Neural crest cell (in vitro differentiated cells): ENCODE measurements at places on chromosomes 16 and 17. TPM values are rescaled to one million over a fixed set of nuclear protein-coding genes. Genes with fewer than 3 reads are reported as not detected.
A peak's percentile ranks its signal among the peaks of the same experiment; 100 is the strongest.

- H3K27ac ChIP-seq: peak overlapping the region; percentile 57
- H3K36me3 ChIP-seq: peaks cover 6% of the 10 kb centered on the region
- peaks cover 54% of the 10 kb centered on the region for H3K4me1 ChIP-seq
- no peaks in the 10 kb centered on the region for H3K27me3 ChIP-seq
- DNase-seq: no peak
Observed at GRCh38 chr17:42518046-42518754, 17.8 kb upstream of the NAGLU start.

- DNase-seq: no peak
- peaks cover 12% of the 10 kb centered on the region for H3K27me3 ChIP-seq
- H3K4me3 ChIP-seq: no peak overlapping the region
- no peaks in the 10 kb centered on the region for H3K36me3 ChIP-seq
Observed at GRCh38 chr16:143456-143855, 5.0 kb upstream of the NPRL3 start.

GRCh38 chr16:67186550-67186950 is 2.8 kb upstream of the MATCAP1 start:
- H3K27ac ChIP-seq: no peak overlapping the region
- no peak overlapping the region for H3K4me3 ChIP-seq
- no peaks in the 10 kb centered on the region for H3K36me3 ChIP-seq
- H3K27me3 ChIP-seq: peaks cover 26% of the 10 kb centered on the region
- H3K4me1 ChIP-seq: peaks cover 10% of the 10 kb centered on the region

- H3K4me3 ChIP-seq: peak overlapping the region; percentile 97
- peak; percentile 18 for DNase-seq
- no peaks in the 10 kb centered on the region for H3K27me3 ChIP-seq
- peak overlapping the region; percentile 82 for H3K27ac ChIP-seq
- no peaks in the 10 kb centered on the region for H3K36me3 ChIP-seq
Observed at GRCh38 chr17:32142857-32143526, 690 bp downstream of the RHOT1 start.

DNA sequence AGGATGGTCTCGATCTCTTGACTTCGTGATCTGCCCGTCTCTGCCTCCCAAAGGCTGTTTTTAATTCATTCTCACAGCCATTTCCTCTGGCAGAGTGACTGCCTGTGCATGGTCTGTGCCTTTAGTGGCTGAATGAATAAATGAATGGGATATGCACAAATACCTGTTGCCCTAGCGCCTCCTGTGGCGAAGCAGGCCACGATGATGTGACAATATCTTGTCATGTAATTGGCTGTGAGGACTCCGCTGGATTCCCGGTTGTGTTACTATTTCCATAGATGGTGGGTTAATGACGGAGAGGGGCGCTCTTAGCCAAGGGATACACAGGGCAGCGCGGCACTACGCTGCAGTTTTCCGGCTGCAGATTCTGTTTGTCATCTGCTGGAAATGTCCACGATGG is 26.8 kb upstream of the ENDOV start:
- H3K4me3 ChIP-seq: no peak overlapping the region
- H3K36me3 ChIP-seq: peaks cover 3% of the 10 kb centered on the region
- H3K4me1 ChIP-seq: no peaks in the 10 kb centered on the region
- H3K27me3 ChIP-seq: no peaks in the 10 kb centered on the region
- peak overlapping the region; percentile 50 for H3K27ac ChIP-seq

DNA sequence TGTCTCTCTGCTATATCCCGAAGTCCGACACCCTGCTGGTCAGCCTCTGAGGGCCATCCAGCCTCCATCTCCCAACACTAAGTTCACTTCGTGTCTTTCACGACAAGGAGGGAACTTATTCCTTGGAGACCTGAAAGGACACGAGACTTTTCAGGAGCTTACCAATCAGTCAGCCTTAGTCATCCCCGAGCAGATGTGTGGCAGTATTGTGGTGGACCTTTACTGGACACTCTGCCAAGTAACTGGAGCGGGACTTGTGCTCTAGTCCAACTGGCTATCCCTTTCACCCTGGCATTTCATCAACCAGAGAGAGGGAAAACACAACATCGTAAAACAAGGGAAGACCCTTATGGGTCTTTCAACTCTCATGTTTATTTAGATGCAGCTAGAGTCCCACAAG is 87.1 kb downstream of the EMP2 start:
- H3K4me3 ChIP-seq: no peak overlapping the region
- no peak overlapping the region for H3K27ac ChIP-seq
- DNase-seq: no peak
- peaks cover 9% of the 10 kb centered on the region for H3K4me1 ChIP-seq
- peaks cover 3% of the 10 kb centered on the region for H3K36me3 ChIP-seq
- H3K27me3 ChIP-seq: no peaks in the 10 kb centered on the region

Gene TNK1
- total RNA-seq: 0.21 and 0.43 TPM in 2 replicates

Gene SMPD3
- total RNA-seq: 3.2 and 3.8 TPM in 2 replicates

Gene MRPL27
- 70.4 and 72.2 TPM in 2 replicates for total RNA-seq

Gene WFIKKN1
- total RNA-seq: 8.1 and 8.5 TPM in 2 replicates

Gene PTX4
- 0.28 TPM in 1 of 2 replicates, not detected in the other for total RNA-seq

Gene VWA3A
- total RNA-seq: 0.30 TPM in 1 of 2 replicates, not detected in the other

Gene DNAI2
- total RNA-seq: not detected in 2 replicates
